Urothelium cell line (cell line): ENCODE measurements at places on chromosomes 4 and X.
A peak's percentile ranks its signal among the peaks of the same experiment; 100 is the strongest.

GRCh38 chrX:119753639-119754257 is 4.6 kb upstream of the SOWAHD start:
- peak; percentile 9 for DNase-seq

GRCh38 chrX:16797841-16798240 is 11.6 kb downstream of the TXLNG start:
- DNase-seq = no peak

DNA sequence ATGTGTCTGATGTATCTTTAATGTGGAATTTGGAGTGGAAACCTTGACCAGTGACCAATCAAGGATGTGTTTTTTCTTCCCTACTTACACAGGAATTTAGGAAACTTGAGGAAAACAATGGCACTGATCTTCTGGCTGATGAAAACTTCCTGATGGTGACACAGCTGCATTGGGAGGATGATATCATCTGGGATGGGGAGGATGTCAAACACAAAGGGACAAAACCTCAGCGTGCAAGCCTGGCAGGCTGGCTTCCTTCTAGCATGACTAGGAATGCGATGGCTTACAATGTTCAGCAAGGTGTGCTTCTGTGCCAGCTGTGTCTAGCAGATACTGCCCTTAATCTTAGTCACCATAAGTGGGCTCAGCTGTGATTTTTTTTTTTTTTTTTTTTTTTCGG is 12.6 kb downstream of the TAF1 start:
- no peak for DNase-seq

- DNase-seq = no peak
Observed at GRCh38 chr4:184252136-184253071, 34.7 kb upstream of the ENPP6 start.

DNA sequence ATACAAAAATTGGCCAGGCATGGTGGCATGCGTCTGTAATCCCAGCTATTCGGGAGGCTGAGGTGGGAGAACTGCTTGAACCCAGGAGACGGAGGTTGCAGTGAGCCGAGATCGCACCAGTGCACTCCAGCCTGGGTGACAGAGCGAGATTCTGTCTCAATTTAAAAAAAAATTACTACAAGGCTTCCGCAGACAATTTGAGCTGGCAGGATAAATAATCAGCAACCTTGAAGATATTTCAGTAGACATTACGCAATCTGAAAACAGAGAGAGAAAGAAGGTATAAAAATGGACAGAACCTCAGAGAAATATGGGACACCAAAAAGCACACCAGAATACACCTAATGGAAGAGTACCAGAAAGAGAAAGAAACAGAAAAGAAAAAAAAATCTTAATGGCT is 25.3 kb downstream of the HS6ST2 start:
- DNase-seq = no peak

DNA sequence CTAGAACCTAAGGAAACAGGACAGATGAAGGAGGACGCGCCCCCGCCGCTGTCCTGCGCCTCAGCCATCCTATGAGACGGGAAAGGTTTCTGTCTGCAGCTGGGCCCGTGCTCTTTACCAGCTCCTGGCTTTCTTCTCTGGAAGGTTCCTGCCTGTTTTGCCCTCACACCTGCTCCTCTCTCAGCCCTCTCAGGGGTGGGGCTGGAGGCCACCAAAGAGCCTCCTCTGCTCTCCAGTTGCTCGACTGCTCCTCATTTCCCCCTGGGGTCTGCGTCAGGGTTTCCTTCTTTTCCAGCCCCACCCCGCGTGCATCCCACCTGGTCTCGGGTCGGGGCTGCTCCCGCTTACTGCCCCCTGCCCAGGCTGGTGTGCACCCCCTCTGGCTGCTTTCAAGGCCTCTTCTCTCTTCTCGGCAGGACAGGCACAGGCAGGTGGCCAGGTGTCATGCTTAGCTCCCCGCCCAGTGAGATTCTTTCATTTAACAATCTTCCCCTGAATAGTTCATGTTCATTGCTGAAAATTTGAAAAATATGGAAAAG is 4.6 kb downstream of the HTT-AS start:
- DNase-seq = no peak

GRCh38 chr4:168710353-168710946 is 213.6 kb downstream of the PALLD start:
- no peak for DNase-seq

GRCh38 chrX:55659931-55660330 is 36.7 kb downstream of the FOXR2 start:
- DNase-seq = no peak

- DNase-seq = no peak
Observed at GRCh38 chr4:153018684-153019083, 82.6 kb downstream of the FHDC1 start.

DNA sequence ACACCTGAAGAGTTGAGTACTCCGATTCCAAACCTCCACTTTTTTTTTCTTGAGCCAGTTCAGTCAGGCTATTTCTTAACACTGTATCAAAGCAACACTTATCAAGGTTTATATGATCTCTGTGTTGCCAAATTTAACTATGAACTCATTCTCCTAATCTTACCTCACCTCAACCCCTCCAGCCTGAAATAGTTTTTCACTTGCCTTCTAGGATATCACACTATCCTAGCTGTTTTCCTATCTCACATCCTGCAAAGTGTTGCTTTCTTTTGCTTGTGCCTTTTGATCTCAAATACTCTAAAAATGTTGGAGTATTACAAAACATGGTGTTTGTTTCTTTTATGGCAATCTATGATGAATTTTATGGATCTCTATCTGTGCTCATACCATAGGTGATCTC is 415.0 kb downstream of the CFAP47 start:
- DNase-seq = no peak

- no peak for DNase-seq
Observed at GRCh38 chrX:136425996-136426395, 61.8 kb upstream of the BRS3 start.

DNA sequence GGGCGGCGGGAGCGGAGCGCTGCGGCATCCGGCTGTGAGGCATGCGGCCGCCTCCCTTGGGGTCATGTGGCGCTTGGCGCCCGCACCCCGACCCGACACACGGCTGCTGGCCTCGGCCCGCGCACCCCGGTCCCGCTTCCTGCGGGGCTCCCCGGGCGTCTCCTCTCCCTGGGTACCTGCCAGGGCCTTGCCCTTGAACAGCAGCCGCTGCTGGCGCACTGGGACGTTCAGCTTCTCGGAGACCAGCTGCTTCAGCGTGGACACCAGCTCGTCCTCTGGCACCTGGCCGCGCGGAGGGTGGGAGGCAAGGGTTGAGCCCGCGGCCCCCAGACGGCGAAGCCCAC is 391 bp downstream of the UBL4A start:
- DNase-seq = peak; percentile 17

GRCh38 chr4:81421346-81422218 is 50.1 kb downstream of the RASGEF1B start:
- DNase-seq = no peak

DNA sequence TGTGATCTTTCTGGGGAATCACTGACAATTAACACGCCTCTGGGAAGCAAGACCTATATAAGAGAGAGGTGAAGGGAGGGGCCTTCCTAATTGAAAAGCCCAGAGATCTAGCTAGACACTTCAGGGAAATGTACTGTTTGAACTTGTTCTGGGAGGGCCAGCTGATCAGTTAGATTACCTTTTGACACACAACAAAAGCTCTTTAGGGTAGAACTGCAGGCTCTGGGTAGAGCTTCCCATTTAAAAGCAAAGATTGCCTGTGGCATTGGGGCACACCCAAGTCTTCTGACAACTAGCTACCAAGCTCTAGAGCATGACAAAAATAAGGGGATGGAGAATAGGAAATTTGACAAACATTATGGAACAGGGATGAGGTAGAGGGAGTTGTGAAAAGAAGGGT is 26.3 kb downstream of the AREG start:
- DNase-seq = no peak

GRCh38 chr4:125527681-125528080 is 212.9 kb downstream of the FAT4 start:
- no peak for DNase-seq

- peak; percentile 42 for DNase-seq
Observed at GRCh38 chr4:150402871-150403272, 179.1 kb upstream of the MAB21L2 start.

DNA sequence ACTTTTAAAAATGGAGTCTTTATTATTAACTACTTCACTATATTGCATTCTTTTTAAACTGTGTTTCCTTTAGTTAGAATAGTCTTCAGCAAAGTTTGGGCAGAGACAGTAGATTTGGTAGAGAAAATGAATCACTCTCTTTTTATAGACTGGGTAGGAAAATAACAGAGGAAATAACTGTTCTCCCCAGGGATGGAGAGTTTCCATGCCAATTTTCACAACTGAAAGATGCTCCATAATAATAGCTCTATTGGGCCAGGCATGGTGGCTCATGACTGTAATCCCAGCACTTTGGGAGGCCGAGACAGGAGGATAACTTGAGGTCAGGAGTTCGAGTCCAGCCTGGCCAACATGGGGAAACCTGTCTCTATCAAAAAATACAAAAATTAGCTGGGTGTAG is 13.1 kb downstream of the HSD17B13 start:
- DNase-seq = no peak

GRCh38 chr4:56748271-56748670 is 67.2 kb upstream of the HOPX start:
- DNase-seq = no peak

DNA sequence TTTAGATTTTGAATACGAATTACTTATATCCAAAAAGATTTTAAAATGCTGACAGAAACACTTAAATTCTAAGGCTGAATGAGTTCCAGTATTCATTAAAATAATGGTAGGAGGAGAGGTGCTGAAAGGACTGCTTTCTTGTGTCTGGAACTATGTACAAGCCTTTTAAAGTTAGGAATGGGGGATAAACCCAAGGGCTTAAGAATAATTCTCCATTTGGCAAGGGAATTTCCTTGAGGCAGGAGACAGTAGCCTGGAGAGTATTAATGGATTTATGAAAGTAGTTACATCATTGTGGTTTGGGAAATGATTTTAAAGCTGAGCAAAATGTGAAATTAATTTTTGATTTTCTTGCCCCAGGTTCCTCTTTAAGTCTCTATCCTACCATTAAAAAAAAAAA is 266.5 kb upstream of the KCNIP4 start:
- DNase-seq = no peak

DNA sequence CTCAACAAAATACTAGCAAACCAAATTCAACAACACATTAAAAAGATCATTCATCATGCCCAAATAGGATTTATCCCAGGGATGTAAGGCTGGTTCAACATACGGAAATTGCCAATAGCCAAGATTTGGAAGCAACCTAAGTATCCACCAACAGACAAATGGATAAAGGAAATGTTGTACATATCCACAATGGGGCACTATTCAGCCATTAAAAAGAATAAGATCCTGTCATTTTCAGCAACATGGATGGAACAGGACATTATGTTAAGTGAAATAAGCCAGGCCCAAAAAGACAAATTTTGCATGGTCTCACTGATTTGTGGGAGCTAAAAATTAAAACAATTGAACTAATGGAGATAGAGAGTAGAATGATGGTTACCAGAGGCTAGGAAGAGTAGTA is 82.0 kb upstream of the FAM241A start:
- no peak for DNase-seq

DNA sequence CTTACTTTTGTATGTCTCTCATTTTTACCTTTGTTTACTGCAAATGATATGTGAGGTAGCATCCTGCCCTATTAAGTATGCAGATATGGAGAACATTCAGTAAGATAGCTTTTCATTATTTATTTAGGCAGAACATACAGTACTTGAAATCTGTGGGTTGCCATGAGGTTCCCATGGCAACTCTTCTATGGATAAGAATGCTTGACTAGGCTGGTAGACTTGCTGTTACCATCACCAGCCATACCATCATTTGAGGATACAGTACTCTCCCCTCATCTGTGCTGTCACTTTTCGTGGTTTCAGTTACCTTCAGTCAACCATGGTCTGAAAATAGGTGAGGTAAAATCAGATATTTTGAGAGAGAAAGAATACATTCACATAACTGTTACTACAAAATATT is 56.7 kb downstream of the NAF1 start:
- no peak for DNase-seq

GRCh38 chr4:4694296-4694772 is 152.5 kb upstream of the STX18 start:
- peak; percentile 21 for DNase-seq

DNA sequence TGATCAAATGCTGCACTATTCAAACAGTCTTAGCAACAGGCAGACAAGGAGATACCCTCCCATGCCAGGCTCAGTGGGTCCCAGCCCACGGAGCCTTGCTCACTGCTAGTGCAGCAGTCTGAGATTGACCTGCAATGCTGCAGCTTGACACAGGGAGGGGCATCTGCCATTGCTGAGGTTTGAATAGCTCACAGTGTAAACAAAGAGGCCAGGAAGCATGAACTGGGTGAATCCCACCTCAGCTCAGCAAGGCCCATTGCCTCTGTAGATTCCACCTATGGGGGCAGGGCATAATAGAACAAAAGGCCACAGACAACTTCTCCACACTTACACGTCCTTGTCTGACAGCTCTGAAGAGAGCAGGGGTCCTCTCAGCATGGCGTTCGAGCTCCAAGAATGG is 26.6 kb upstream of the ZXDB start:
- DNase-seq = no peak
